Activated T-helper 1 cell treated with Interleukin-2 at 50 U/mL for 16 hours (primary cell): ENCODE measurements at places on chromosomes 3 and 15.

DNA sequence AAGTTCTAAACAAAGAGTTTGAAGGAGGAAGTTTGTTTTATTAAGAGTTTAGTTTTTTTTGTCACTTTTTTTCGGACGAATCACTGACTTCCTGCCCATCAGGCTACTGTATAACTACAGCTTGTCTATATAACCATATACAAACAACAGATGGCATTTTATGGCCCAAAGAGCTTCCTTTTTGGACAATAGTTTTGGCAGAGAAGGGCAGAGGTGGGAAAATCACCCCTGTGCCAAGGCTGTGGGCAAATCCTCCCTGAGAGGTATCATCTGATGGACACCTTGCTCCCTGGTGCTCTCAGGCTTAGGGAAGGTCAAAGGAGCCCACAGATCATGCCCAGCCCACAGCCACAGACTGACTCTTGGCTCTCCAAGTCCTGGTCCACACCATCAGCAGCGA is 113.4 kb downstream of the OXNAD1 start:
- no peak for DNase-seq

- no peak for DNase-seq
These were observed 158.3 kb upstream of the C2CD4B start for GRCh38 chr15:62323353-62323890.

- DNase-seq: no peak
These were observed 121.8 kb downstream of the CACNA2D3 start for GRCh38 chr3:54243960-54244682.

DNA sequence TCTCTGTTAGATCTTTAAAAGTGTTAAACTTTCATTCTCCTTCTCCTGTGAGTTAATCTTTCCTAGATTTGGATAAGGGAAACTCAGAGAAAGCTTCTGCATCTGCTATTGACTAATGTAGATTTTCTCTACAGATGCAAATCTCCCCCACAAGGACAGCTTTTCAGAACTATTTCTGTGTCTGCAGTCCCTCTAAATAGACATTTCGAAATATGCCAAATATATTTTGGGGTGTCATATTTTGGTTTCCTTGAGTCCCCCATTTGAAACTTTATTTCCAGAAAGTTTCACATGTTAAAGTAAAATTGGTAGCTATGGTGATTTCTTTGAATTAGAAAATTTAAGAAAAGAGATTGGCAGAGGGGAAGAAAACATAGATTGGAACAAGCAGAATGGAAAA is 852.3 kb upstream of the ALCAM start:
- no peak for DNase-seq
